ENCODE measurements at places on chromosomes 12 and 14.

- ATAC-seq = peak; percentile 42
Measured at GRCh38 chr14:98371141-98371540, 900.9 kb downstream of the BCL11B start.

DNA sequence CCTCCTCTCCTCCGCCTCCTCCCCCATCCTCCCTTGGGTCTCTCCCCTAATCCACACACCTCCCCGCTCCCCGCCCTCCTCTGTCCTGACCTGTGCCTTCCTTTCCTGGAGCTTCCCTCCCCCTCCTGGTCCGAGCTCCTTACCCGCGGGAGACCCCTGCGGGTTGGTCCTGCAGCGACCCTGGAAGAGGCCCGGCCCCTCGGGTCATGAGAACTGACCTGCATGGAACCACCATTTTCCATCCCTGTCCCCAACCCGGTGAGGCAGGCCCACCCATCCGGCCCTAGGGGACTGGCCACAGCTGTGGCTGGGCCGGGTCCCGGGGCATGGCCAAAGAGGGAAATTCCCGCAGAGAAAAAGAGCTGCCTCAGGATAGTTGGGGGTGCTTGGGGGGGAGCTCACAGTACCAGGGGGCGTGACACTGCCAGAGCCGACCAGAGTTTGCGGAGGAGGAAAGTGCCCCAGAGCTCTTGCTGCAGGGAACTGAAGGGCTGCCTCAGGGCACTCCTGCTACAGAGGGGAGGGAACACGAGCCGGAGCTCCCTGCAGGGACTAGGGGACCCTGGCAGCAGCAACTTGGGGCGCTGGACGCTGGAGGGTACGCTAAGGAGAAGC is 613 bp downstream of the ARHGEF40 start:
- peak; percentile 7 for ATAC-seq

DNA sequence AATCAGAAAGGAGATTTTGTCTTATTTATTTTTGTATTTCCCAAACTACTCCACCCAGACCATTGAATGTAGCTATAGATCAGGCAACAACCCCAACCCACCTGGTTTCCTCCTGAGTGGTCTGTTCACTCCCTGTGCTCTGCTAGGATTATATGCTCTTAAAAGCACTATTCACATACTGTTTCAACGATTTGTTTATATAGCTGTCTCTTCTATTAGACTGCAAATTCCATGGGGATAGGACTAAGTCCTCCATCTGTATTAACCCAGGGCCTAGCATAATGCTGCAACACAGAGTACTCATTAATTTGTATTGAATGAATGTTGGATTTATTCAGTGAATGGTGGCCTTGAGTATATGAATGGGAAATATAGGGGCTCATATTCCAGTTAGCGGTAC is 307.6 kb downstream of the RAD51B start:
- no peak for ATAC-seq

DNA sequence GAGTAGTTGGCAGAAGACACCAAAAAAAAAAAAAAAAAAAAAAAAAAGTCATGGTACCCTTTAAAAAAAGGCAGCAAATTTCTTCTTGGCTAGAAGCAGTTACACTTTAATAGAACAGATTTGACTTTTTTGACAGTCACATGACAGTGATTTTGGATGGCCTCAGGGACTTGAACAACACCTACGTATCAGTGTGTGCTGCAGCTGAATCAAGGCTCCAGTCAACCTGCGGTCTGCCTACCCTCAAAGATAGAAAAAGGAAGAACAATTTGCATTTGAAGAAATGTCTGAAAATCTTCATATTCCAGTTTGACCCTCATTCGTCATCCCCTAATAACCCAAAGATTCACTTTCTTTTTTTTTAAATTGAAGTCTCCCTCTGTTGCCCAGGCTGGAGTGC is 53.9 kb downstream of the MDM2 start:
- no peak for ATAC-seq

GRCh38 chr12:91273560-91273959 is 90.9 kb upstream of the DCN start:
- no peak for ATAC-seq

- no peak for ATAC-seq
Measured at GRCh38 chr12:68612697-68613096, 2.0 kb downstream of the RAP1B start.

DNA sequence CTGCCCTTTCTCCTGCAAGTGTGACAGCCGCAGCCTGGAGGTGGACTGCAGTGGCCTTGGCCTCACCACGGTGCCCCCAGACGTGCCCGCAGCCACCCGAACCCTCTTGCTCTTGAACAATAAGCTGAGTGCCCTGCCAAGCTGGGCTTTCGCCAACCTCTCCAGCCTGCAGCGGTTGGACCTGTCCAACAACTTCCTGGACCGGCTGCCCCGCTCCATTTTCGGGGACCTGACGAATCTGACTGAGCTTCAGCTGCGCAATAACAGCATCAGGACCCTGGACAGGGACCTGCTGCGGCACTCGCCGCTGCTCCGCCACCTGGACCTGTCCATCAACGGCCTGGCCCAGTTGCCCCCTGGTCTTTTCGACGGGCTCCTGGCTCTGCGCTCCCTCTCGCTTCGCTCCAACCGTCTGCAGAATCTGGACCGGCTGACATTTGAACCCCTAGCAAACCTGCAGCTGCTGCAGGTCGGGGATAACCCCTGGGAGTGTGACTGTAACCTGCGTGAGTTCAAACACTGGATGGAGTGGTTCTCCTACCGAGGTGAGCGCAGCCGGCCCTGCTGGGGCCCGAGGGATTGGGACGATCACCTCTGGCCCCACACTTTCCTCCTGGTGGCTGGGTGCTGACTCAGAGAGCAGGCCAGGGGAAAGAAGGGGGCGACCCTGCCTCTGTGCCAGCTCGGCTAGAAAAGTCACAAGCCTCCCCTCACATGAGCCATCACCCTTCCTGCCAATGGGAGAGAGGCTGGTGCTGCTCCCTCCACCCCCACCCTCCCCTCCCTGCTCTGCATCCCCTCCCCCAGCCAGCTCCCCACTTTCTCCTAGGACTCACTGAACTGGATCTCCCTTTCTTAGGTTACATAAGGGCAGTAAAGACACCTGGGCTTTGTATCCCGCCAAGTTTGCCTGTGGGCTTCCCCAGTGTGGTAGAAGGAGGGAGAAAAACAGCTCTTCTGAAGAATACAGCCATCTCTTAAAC is 10.9 kb downstream of the LRTM2 start:
- peak; percentile 83 for ATAC-seq

DNA sequence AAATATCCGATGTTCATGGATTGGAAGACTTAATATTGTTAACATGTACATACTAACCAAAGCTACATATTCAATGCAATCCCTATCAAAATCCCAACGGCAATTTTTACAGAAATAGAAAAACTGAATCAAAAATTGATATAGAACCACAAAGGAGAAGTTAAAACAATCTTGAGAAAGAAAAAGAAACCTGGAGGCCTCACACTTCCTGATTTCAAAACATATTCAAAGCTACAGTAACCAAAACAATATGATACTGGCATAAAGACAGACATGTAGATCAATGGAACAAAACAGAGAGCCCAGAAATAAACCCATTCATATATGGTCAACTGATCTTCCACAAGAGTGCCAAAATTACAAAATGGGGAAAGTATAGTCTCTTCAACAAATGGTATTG is 5.4 kb upstream of the PELI2 start:
- ATAC-seq = no peak

DNA sequence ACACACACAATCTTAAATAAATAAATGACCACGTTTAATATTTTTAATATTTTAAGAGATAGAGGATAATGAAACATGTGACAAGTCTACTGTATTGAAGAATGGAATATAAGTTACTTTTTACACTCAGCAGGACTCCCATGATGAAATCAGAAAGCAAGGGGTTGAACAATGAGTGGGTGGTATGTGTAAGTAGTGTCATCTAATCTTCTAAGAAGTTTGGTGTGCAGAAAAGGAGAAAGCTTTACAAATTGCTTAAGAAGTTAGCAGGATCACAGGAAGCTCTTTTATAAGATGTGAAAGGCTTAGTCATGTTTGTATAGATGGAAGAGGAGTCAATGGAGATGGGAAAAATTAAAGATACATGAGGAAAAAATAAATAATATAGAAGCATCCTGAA is 47.8 kb downstream of the SLC15A5 start:
- ATAC-seq = no peak

DNA sequence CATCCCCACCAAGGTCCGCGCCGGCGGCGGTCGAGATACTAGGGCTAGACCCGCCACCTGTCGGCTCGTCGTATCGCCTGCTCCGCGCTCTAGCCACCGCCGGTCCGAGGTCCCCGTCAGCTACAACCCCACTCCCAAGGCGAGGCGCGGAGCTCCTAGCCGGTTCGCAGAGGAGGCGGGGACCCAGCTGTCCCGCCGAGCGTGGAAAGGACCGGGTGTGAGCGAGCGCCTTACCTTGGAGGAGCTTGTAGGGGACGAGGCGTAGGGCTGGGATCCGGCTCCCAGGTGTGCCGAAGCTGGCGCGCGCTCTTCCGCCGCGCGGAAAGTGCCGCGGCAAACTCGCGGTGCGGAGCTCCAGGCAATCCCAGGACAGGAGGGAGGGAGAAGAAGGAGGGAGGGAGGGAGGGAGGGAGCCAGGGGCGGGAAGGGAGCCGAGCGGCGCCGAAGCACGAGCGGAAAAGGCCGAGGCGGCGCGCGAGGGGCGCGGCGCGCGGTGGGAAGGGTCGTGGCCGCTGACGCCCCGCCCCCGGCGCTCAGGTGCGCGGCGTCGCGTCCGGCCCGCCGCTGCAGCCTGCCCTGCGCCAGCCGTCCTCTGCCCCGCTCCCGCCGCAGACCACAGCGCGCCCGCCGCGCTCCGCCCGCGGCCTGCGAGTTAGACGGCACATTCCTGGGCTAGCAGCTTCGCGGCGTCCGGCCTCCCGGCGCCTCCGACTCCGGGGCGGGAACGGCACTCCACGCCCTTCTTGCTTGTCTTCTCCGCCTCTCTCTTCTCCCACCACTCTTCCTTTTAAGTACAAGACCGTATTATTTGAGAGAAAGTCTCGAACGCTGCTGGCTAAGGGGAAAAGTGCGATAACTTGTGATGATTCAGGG is at the start of gene PAWR:
TSS of gene PAWR (minus strand) at position 327 of the 873 bp plus-strand sequence. CDS start 720 bp downstream, outside the sequence.
- peak; percentile 72 for ATAC-seq

GRCh38 chr14:100041271-100041670 is 24.0 kb upstream of the EVL start:
- ATAC-seq = no peak

DNA sequence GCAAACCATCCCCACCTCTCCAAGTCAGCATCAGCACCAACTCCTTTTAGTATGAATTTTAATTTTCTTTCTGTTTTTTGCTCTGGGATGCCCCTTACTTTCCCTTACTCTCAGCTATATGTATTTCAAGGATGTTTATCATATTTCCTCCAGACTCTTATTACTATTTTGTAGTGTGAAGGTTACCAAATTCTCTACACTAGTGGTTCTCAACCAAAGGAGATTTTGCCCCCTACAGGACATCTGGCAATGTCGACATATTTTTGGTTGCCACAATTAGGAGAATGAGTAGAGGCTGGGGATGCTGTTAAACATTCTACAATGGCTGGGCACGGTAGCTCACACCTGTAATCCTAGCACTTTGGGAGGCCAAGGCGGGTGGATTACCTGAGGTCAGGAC is 29.1 kb upstream of the SOS2 start:
- peak; percentile 45 for ATAC-seq

DNA sequence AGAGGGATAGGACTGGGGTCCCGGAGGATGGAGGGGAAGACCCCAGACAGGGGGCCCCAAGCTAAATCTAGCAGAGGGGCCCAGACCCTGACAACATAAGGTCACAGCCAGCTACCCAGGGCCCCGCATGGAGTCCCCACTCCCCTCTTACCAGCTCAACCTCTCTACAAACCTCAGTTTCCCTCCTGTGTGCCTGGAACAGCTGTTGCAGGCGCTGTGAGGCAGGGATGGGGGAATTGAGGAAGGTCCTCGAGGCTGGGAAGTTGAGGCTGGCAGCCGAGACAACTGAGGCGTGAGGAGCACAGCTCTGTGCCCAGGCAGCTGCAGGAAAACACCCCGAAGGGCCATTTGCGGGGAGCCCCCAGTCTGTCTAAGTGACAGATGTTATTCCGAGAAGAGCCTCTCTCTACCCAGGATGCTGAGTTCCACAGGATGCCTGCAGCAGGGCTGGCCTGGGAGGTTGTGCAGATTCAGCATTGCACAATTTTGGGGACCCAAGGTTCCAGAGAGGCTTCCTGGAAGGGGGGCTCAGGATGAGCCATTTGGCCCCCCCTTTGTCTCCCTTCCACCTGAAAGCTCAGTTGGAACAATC is 42.7 kb upstream of the NCOR2 start:
- no peak for ATAC-seq

DNA sequence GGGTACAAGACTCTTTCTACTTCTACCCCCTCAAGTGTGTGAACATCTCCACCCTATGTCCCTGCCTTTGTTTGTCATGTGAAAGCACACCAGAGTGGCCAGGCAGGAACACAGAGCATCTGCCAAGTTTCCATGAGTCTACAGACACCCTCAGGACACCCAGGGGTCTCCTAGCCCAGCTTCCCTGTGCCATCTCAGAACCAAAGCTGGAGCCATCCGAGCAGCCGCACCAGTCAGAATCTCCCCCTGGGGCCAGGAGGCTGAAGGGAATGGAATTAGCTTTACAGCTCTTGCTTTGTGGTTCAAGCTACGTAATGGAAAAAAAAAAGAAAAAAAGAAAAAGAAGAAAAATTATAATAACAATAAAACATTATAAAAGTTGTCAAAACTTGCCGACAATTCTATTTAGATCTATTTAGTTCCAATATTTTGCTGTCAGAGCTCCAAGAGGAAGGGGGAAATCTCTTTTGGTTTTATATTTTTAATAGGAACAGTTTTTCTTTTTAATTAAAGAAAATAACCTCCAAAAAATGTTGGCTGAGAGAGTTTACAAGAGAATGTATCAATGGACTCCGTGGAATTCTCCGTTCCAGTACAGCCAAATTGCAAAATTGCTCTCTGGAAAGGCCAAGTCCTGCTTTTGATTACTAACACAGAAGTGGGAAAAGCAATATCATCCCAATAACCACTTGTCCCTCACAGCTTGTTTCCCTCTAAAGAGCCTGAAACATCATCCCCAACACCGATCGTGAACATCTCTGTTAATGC is 37.1 kb downstream of the TBX5 start:
- ATAC-seq = no peak

GRCh38 chr12:98549371-98550110 is 34.2 kb downstream of the TMPO start:
- no peak for ATAC-seq

- no peak for ATAC-seq
Measured at GRCh38 chr12:62659453-62660295, 193.0 kb downstream of the MON2 start.

GRCh38 chr12:70469221-70469820 is 103.2 kb downstream of the KCNMB4 start:
- ATAC-seq = no peak

- peak; percentile 47 for ATAC-seq
Measured at GRCh38 chr14:22836301-22837113, at the start of gene MMP14. MMP14 (plus strand) TSS chr14:22836585; CDS start chr14:22836818, 233 bp downstream.

- peak; percentile 62 for ATAC-seq
Measured at GRCh38 chr12:118034429-118035189, 18.1 kb downstream of the RFC5 start.

GRCh38 chr14:31828946-31829868 is 247.9 kb upstream of the ARHGAP5 start:
- ATAC-seq = peak; percentile 63

GRCh38 chr12:120085920-120086645 is 30.5 kb downstream of the RAB35 start:
- no peak for ATAC-seq

- no peak for ATAC-seq
Measured at GRCh38 chr12:126912111-126912510, 1354.9 kb upstream of the TMEM132C start.

- no peak for ATAC-seq
Measured at GRCh38 chr14:85250414-85251189, 279.3 kb upstream of the FLRT2 start.

Data from esophagus mucosa (tissue), 1 donor.